ENCODE measurements at places on chromosomes 7 and 10. TPM values are rescaled to one million over a fixed set of nuclear protein-coding genes. Genes with fewer than 3 reads are reported as not detected.

DNA sequence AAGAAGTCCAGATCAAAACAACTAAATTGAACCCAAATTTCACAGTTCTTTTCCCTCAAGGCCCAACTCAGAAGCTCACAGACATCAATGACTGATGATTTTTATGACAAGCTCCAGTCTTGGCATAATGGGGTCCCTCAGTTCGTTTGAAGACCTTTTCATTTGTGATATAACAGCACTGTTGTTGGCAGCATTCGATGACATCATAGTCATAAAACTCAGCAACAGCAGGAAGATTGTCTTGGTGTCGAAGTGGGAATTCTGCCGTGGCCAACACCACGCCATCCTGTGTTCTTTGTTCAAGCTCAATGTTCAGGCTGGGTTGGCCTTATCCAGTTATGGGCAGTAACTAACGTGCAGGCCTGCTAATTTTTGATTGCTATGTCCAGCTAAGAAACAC lies 261.7 kb downstream of the C7orf25 start:
- no peak for DNase-seq

DNA sequence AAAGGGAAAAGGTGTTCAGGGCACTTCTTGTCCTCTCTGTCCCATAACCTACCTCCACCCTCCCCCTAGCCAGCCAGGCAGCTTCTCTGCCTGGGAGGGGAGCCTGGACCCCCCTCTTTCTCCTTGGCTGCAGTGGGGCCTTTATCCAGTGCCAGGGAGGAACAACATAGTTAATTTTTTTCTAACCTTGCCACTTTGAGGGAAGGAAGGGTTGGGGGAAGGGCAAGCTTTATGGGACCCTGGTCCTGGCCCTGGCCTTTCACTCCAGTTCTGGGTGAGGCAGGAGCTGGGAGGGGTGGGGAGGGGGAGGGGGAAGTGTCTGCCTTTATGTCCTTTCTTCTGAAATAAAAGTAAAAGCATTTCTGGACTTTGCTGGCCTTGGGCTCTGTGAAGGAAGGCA lies 4.5 kb downstream of the VGF start:
- no peak for DNase-seq

Gene SERPINE1
- total RNA-seq: 1.1 TPM

Gene STEAP1B
- 5.4 TPM for total RNA-seq

DNA sequence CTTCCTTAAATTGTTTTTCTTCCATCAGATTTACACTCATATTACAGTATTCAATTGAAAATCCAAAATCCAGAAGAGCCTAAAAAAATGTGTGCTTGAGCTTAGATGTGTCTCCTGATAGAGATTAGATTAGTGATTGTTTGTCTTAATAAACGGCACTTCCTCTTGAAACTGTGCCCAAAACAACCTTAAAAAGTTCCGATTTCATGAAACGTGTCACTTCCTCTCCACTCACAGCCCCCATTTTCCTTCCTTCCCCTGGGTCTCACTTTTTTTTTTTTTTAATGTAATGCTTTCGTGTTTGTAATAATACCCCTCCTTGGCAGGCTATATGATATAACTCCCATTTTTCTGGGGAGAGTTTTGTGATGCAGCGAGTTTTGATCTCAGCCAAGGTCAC lies 114.8 kb upstream of the ADO start:
- no peak for DNase-seq

GRCh38 chr10:21526860-21527597 lies 1.5 kb upstream of the SKIDA1 start:
- DNase-seq: peak; percentile 78

GRCh38 chr7:122212754-122213153 lies 68.7 kb upstream of the AASS start:
- no peak for DNase-seq

DNA sequence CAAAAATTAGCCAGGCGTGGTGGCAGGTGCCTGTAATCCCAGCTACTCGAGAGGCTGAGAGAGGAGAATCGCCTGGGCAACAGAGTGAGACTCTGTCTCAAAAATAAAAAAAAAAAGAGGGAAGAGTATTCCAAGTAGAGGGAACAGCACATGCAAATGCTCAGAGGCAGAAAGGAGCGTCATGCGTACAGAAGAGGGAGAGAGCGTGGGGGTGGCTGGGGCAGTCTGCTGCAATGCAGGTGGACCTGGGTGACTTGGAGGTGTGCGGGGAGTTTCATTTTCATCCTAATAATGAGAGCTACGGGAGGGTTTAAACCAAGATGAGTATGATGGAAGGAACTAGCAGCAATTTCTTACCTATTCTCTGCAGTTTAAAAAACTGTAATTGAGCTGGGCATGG lies 28.8 kb downstream of the CLIP2 start:
- DNase-seq: no peak

DNA sequence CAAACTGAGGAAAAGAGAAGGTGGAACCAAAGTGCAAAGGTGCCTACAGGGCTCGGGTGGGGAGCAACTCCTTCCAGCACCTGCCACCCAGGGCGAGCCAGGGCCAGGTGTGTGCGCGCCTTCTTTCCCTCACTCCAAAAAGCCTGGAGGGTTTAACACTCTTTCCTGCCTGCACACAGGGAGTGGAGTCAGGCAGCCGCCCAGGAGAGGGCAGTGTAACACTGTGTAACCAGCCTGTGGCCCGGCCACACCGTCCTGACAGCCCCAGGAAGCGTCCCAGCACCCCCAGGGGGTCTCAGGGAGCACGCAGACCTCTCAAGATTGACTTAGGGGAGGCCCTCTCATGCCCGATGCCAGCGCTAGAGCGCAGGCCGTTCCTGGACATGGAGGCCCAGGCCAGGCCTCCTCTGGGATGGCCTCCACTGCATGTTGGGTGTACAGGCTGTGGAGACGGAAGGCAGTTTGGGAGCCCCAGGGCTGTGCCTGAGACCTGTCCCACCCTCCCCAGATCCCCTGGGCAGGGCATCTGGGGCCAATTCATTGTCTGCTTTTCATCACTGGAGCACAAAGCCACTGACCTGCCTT lies 13.4 kb downstream of the BRI3 start:
- peak; percentile 87 for DNase-seq

Gene ZNF3
- 38.1 TPM for total RNA-seq

Gene TAS2R4
- 1.1 TPM for total RNA-seq

Gene EXOC6
- 5.0 TPM for total RNA-seq

- no peak for DNase-seq
Measured at GRCh38 chr7:27205325-27206280, 5.7 kb upstream of the HOXA13 start.

- no peak for DNase-seq
Measured at GRCh38 chr10:19451937-19452336, 364.3 kb upstream of the PLXDC2 start.

DNA sequence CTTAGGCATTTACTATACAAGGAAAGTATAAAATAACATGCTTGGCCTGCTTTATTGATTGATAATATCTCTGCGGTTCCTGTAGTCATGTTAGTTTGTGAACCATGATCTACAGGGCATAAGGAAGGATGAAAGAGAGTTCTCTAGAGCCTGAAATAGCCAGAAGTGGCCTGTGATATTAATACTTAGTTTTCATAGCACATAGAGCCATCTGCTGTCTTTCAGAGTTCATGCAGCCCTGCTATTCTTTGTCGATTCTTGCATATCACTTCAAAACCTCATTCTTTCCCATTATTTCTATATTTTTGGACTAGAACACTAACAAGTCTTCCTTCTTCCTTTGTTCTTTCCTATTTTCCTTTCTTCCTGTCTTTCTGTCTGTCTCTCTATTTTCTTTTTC lies 26.4 kb upstream of the PRKG1 start:
- DNase-seq: no peak

- DNase-seq: no peak
Measured at GRCh38 chr7:66747385-66747784, 6.9 kb downstream of the RABGEF1 start.

- DNase-seq: no peak
Measured at GRCh38 chr7:77450613-77451012, 34.5 kb upstream of the GSAP start.

DNA sequence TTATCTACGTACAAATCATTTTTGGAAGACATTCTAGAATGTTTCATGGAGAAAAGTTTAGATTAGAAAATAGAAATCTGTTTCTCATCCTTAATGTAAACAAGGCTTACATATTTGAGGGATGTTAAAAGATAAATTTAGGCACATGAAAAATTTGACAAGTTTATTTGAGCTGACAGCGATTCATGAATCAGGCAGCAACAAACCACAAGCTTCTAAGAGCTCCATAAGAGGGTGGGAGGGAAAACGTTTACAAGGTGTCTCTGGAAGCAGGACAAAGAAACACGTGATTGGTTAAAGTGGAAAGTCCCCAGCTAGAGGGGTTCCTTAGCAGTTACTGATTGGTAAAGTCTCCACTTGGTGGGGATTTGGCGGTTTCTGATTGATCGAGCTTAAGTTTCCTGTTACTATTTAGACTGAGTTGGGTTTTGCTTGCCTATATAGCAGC lies 228.9 kb upstream of the PITRM1 start:
- no peak for DNase-seq

DNA sequence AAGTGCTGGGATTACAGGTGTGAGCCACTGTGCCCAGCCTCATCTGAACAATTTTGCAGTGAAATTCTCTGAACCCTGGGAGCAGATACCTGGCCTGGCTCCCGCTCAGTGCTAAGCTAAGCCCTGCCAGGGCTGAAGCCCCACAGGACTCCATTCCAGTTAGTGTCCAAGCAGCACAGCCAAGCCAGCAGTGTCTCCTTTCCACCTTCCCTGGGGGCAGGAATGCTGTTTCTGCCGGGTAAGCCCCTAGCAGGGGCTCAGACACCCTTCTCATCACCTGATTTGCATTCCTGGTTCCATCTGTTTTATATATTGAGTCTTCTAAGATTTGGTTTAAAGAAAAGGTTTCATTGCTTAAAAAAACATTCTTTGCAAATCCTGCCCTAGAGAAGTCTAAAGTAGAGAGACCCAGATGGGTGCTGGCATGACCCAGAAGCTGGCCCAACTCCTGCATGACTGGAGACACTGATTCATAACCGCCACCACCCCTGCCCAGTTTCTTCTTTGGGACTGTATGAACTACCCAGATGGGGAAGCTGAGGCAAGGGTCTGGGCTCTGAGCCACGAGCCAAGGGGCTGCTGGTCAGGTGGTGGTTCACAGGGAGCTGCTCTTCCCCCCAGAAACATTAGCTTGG lies 14.0 kb downstream of the SLC13A4 start:
- no peak for DNase-seq

- DNase-seq: no peak
Measured at GRCh38 chr10:23314835-23315239, 29.8 kb downstream of the C10orf67 start.

GRCh38 chr10:110498982-110499795 lies 1.5 kb downstream of the DUSP5 start:
- DNase-seq: peak; percentile 48

- no peak for DNase-seq
Measured at GRCh38 chr10:67621834-67622233, 74.2 kb downstream of the CTNNA3 start.

DNA sequence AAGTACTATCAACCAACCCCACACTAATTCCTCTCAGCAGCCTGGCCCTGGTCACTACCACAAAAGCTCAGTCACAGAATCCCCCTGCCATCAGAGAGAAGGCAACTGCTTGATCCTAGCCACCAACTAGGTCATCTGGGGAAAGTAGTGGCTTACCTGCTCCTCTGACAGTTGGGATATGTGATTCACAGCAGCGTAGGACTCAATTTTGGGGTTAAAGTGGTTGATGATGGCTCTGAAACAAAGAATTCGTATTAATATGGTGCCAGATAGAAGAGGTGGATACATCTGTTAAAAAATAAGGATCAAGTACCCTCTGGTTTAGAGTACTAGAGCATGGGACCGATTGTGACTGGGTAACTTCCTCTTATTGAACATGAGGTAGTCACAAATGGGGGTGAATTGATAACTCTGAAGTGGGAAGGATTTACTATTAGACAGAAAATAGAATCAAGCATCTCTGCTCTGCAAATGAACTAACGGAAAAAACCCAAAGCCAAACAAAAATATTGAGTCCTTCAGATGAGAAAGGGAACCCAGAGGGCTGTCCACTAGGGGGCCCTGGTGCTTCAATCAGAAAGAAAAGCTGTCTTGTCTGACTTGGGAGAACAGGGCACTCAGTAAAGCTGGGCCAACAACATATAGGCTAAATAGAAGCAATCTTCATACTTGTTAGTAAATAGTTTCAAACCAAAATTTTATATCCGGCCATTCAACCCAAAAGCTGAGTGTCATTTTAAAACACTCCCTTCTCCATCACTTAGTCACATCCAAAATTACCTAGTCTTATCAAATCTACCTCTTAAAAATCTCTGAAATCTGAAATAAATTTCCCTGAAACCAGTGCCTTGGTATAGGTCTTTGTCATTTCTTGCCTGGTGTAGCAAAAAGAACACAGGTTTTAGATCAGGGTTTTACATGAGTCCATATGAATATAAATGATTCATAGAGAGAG lies 45.9 kb upstream of the KCNIP2 start:
- peak; percentile 90 for DNase-seq

DNA sequence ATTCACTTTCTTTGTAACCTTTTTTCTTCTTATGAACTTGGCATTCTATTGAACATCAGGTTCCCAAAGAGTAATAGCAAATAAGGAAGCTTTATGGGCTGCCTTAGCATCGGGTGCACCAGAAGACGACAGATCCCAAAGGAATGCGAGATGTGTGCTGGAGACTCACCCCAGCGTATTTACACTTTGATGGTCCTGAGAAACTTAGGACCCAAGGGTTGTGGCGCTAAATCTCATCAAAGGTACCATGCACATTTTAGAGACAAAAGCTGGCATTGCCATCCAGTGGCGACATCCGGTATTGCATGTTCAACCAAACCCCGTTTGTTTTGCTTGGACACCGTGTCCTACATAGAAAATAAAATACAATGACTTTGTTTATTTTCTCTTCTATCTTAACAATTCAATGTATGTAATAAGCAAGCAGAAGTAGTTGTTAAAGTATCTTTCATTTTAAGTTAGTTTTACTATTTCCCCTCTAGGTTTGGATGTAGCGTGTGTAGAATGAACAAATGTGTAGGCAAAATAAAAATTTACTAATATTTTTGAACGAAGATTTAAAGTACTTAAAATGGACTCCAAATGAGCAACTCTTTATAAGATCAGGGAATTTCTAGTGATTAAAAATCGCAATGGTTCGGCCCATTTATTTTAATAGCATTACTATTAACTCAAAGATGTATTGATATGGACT lies 1154.8 kb downstream of the GATA3 start:
- peak; percentile 80 for DNase-seq

Gene ADAMTS14
- 2.1 TPM for total RNA-seq

- peak; percentile 80 for DNase-seq
Measured at GRCh38 chr7:98165827-98166667, 45.2 kb upstream of the BHLHA15 start.

Gene ING3
- 14.8 TPM for total RNA-seq

Gene LRGUK
- 3.0 TPM for total RNA-seq

Data from WTC11 (cell line).